A375 (cell line): ENCODE measurements at places on chromosomes 2 and 18. TPM values are rescaled to one million over a fixed set of nuclear protein-coding genes. Genes with fewer than 3 reads are reported as not detected.

The IL37 gene
- total RNA-seq: 1.0 and 2.1 TPM in 2 replicates

The TDRD15 gene
- not detected in 2 replicates for total RNA-seq

The PLB1 gene
- 0.23 and 0.58 TPM in 2 replicates for total RNA-seq

The DCDC2C gene
- not detected in 2 replicates for total RNA-seq

The PHOSPHO2 gene
- total RNA-seq: 2.8 and 3.0 TPM in 2 replicates

The KLHL30 gene
- total RNA-seq: 0.04 and 0.08 TPM in 2 replicates

The SYT4 gene
- not detected in 2 replicates for total RNA-seq
